ENCODE measurements at places on chromosomes 2 and 18. TPM values are rescaled to one million over a fixed set of nuclear protein-coding genes. Genes with fewer than 3 reads are reported as not detected.
A peak's percentile ranks its signal among the peaks of the same experiment; 100 is the strongest.

DNA sequence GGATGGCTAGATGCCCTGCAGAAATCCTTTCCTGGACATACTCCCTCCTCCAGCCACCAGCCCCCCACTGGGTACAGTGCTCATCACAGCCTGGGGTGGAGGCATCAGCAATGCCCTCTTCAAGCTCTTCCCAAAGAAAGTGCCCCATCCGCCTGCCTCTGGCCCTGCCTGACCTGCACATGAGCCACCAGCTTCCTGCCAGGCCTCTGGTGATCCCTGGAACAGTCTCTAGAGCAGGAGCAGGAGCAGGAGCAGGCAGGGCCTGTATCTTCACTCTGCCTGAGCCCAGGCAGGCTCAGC lies 54.1 kb upstream of the CAB39 start:
- no peak overlapping the region for H3K4me3 ChIP-seq
- H3K36me3 ChIP-seq: no peaks in the 10 kb centered on the region
- H3K27me3 ChIP-seq: no peaks in the 10 kb centered on the region
- H3K27ac ChIP-seq: no peak overlapping the region

Gene TIA1
- 104 TPM for total RNA-seq

Gene FBLN7
- not detected for total RNA-seq

- no peak overlapping the region for H3K4me3 ChIP-seq
- H3K36me3 ChIP-seq: peaks cover 58% of the 10 kb centered on the region
- peak; percentile 41 for DNase-seq
- H3K4me1 ChIP-seq: peaks cover 8% of the 10 kb centered on the region
- H3K27ac ChIP-seq: no peak overlapping the region
Measured at GRCh38 chr2:218648088-218648786, 11.2 kb downstream of the ZNF142 start.

DNA sequence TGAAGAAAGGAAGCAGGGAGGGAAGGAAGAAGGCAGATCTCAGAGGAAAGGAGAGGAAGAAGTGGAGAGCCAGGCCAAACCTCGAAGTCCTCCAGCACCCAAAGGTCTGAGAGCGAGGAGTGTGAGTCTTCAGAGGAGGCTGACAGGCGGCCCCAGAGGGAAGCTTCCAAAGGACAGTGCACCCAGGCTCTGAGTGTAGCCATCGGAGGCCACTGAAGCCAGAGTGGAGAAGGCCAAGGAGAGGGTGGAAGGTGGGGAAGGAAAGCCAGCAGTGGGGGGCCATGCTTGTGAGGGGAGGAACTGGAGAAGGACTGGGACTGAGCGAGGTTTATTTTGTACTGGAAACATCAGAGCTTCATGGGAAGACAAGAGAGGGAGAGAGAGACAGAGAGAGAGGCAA lies 6.0 kb downstream of the ATP6V1B1 start:
- H3K27me3 ChIP-seq: peaks cover 9% of the 10 kb centered on the region
- no peaks in the 10 kb centered on the region for H3K36me3 ChIP-seq
- DNase-seq: no peak
- no peak overlapping the region for H3K4me3 ChIP-seq

DNA sequence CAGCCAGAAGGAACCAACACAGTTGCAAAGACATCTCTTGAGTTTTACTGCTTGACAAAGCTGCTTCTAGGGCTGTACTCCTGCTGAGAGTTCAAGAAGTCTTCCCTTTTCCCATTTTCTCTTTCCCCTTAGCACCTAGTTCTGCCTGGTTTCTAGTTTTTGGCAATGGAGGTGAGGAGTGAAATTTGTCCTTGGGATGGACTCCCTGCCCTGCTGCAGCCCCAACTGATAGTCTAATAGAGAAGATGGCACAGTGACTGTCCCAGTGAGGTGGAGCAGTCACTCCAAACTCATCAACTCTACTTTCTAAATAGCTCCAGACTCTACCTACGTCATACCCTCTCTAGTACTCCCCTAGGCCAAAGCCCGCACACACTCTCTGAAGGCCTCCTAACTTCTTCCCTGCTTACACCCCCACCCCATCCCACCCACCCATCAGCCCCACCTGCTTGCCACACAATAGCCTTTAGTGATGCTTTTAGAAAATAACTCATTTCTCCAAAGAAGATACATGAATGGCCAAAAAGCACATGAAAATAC lies 164.4 kb downstream of the DDX1 start:
- no peak overlapping the region for H3K27ac ChIP-seq
- no peaks in the 10 kb centered on the region for H3K27me3 ChIP-seq
- H3K36me3 ChIP-seq: no peaks in the 10 kb centered on the region

Gene OR6B2
- total RNA-seq: not detected

DNA sequence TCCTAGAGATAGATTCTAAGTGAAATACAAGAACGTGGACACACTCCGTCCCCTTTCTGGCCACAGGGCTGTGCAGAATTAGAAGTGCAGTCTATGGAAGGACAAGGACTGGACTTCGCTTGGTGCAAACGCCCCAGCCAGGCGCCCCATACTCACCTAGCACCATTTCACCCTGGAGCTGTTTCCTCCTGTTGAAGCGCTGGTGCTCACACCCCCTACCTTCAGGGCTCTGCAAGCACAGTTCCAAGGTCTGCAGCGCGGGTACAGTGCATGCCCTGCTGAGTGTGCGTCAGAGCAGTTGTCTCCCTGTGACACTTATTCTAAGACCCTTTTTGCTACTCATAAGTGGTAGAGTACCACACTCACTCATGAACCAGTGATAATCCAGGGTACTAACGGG lies 3.0 kb downstream of the HPCAL1 start:
- H3K27ac ChIP-seq: no peak overlapping the region
- no peaks in the 10 kb centered on the region for H3K36me3 ChIP-seq
- no peaks in the 10 kb centered on the region for H3K27me3 ChIP-seq
- no peak overlapping the region for H3K4me3 ChIP-seq
- no peak for DNase-seq

DNA sequence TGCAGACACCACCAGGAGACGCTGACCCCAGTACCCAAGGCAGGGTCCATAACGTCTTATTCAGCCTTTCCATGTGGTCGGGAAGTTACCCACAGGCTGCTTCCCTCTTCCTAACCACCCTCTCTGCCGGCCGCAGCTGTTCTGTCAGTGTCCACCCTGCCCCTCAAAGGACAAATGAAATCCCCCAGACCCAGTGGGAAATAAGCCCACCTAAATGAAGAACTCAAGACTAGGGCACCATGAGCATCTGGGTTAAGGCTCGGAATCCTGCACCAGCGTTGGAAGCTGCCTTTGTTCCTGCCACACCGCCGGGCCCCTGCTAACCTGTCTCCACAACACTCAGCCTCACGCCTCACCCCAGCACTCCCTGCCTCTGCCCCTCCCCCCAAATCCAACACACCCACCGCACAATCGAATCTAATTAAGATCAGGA lies 21.7 kb downstream of the BCL11A start:
- DNase-seq: no peak
- H3K27ac ChIP-seq: no peak overlapping the region
- H3K36me3 ChIP-seq: no peaks in the 10 kb centered on the region
- peaks cover 19% of the 10 kb centered on the region for H3K4me1 ChIP-seq
- no peak overlapping the region for H3K4me3 ChIP-seq

Gene LOXL3
- 17.6 TPM for total RNA-seq

DNA sequence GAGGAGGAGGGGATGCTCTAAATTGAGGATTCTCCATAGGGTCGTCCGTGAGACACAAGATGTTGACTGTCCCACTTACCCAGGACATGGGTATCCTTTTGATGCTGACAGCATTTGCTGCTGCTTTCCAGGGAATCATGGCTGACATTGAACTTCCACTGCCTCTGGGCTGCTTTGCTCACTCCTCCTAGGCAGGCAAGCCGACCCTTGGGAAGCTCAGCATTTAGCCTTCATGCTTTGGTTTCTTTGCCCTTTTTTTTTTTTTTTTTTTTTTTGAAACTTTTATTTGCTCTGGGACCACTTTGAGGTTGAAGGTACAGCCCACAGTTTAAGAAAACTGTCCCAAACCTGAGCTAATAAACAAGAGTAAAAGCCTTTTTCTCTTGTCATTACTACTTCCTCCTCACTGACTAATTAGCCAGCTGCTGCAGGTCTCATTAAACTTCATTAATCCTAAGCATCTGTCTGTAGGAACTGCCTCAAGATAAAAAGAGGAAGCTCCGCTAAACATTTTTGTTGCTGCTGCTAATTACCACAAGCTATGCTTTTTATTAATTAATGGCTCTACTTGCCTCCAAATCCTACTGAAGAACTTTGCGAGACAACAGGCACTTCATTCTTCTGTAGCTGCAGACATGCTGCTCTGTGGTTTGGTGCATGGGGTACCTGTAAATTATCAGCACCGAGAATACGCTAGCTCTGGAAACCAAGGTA lies 125.4 kb downstream of the SPTBN1 start:
- peaks cover 3% of the 10 kb centered on the region for H3K36me3 ChIP-seq
- H3K4me1 ChIP-seq: peaks cover 33% of the 10 kb centered on the region
- H3K27me3 ChIP-seq: no peaks in the 10 kb centered on the region
- H3K4me3 ChIP-seq: no peak overlapping the region
- no peak overlapping the region for H3K27ac ChIP-seq

- H3K27me3 ChIP-seq: peaks cover 4% of the 10 kb centered on the region
- H3K4me1 ChIP-seq: no peaks in the 10 kb centered on the region
- H3K4me3 ChIP-seq: no peak overlapping the region
- no peak overlapping the region for H3K27ac ChIP-seq
- H3K36me3 ChIP-seq: no peaks in the 10 kb centered on the region
Measured at GRCh38 chr2:239893236-239893515, 132.0 kb downstream of the NDUFA10 start.

GRCh38 chr2:62055724-62056336 lies 140.1 kb upstream of the B3GNT2 start:
- H3K4me1 ChIP-seq: no peaks in the 10 kb centered on the region
- no peak for DNase-seq
- H3K4me3 ChIP-seq: no peak overlapping the region

DNA sequence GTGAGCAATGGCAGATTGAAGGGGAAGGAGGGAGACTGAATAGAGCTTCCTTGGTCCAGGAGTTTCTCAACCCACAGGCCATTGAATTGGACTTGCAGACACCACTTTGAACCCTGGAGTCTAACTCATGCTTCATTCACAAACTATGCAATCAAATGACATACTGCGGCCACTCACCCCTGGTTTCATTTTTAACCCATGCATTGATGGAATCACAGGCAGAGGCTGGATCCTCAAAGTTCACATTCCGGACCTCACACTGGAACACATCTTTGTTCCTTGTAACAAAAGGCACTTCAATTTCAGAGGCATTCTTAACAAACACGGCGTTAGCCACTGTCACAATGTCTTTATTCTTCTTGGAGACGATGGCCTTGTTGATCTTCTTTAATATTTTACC lies 40.7 kb downstream of the MRPL44 start:
- no peak overlapping the region for H3K27ac ChIP-seq
- peaks cover 5% of the 10 kb centered on the region for H3K36me3 ChIP-seq
- no peaks in the 10 kb centered on the region for H3K4me1 ChIP-seq

Gene ZFAND2B
- total RNA-seq: 20.7 TPM

- peaks cover 15% of the 10 kb centered on the region for H3K36me3 ChIP-seq
- no peak for DNase-seq
- peaks cover 33% of the 10 kb centered on the region for H3K4me1 ChIP-seq
- no peak overlapping the region for H3K27ac ChIP-seq
- H3K27me3 ChIP-seq: peaks cover 23% of the 10 kb centered on the region
- H3K4me3 ChIP-seq: peak overlapping the region; percentile 85
Measured at GRCh38 chr18:22174341-22175145, 5.2 kb downstream of the GATA6 start.

Gene CTAGE1
- total RNA-seq: 0.12 TPM

Gene APOB
- total RNA-seq: 0.07 TPM

DNA sequence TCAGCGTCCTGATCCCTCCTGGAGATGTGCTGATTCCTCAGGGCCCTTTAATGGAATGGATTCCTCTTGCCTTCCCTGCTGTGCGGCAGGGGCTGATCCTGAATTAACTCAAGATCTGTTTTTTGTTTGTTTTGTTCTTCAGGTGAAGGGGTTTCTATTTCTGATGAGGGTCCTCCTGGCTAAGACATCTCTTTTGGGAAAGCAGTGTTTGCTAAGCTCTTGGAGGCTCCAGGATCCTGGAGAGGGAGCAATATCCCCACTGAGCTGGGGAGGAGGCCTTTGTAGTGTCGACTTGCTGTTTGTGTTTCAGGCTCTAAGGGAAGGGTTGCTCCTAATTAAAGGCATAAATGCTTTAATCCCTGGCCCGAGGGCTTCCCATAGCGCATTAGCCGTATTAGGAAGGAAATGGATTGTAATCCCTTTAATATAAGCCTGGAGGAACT lies 65.3 kb upstream of the FOXI3 start:
- no peak overlapping the region for H3K4me3 ChIP-seq
- no peaks in the 10 kb centered on the region for H3K36me3 ChIP-seq
- DNase-seq: no peak
- no peak overlapping the region for H3K27ac ChIP-seq
- H3K27me3 ChIP-seq: no peaks in the 10 kb centered on the region

- H3K4me3 ChIP-seq: peak overlapping the region; percentile 6
- peak; percentile 83 for DNase-seq
- peaks cover 41% of the 10 kb centered on the region for H3K4me1 ChIP-seq
- peak overlapping the region; percentile 53 for H3K27ac ChIP-seq
- H3K27me3 ChIP-seq: no peaks in the 10 kb centered on the region
Measured at GRCh38 chr18:62877411-62878221, 162.3 kb downstream of the PHLPP1 start.

Gene ERMN
- total RNA-seq: 0.14 TPM

Gene PPP1R1C
- total RNA-seq: 1.2 TPM

DNA sequence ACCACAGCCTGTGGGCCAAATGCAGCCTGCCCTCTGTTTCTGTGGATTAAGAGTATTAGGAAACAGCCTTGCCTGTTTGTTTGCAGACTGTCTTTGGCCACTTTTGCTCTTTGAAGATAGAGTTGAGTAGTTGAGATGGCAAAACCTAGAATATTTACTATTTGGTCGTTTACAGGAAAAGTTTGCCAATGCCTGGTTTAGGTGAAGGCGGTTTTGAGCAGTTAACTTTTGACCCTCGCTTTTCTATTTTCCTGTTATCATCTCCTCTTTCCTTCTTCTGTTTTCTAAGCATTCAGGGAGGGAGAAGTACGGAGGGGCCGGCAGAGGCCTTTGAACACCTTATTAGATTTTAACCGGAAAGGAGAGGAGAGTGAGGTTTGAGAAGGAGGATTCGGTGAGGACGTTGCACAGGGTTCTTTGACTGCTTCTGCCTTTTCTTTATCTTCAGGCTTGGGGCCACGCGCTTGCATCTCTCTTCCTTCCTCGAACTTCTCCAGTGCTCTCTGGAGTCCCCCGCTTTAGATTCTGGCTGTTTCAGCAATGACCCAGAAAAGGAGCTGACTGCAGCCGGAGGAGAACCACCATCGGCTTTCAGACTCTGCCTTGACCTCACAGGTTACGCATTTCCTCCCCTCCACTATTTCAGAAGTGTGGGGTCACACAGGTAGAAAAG lies 39.2 kb downstream of the IL1R2 start:
- no peaks in the 10 kb centered on the region for H3K27me3 ChIP-seq
- H3K27ac ChIP-seq: no peak overlapping the region
- H3K4me1 ChIP-seq: peaks cover 34% of the 10 kb centered on the region
- no peak overlapping the region for H3K4me3 ChIP-seq
- no peaks in the 10 kb centered on the region for H3K36me3 ChIP-seq

DNA sequence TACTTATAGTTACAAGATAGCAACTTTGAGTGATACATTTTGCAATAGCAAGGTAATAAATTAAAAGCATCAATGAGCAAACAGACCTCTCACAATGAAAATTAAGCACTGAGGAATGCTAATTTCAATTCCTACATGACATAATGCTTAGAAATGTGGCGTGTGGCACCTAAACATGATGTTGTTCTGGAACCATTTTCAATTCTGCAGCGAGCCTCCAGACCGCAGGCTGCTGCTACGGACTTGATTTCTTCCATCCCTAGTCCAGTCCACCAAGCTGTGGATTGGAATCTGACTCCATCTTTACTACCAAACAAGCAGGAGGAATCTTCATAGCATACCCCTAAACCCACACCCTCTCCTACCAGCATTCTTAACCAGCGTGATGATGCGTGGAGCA lies 58.7 kb upstream of the ZNF397 start:
- H3K36me3 ChIP-seq: no peaks in the 10 kb centered on the region
- no peak overlapping the region for H3K4me3 ChIP-seq
- no peaks in the 10 kb centered on the region for H3K4me1 ChIP-seq
- no peaks in the 10 kb centered on the region for H3K27me3 ChIP-seq
- no peak overlapping the region for H3K27ac ChIP-seq

Gene RGPD4
- not detected for total RNA-seq

Data from astrocyte (in vitro differentiated cells and primary cell).